ENCODE measurements at places on chromosomes 1 and 21.
A peak's percentile ranks its signal among the peaks of the same experiment; 100 is the strongest.

- no peak for DNase-seq
Measured at GRCh38 chr1:117335376-117336086, 31.7 kb upstream of the MAN1A2 start.

DNA sequence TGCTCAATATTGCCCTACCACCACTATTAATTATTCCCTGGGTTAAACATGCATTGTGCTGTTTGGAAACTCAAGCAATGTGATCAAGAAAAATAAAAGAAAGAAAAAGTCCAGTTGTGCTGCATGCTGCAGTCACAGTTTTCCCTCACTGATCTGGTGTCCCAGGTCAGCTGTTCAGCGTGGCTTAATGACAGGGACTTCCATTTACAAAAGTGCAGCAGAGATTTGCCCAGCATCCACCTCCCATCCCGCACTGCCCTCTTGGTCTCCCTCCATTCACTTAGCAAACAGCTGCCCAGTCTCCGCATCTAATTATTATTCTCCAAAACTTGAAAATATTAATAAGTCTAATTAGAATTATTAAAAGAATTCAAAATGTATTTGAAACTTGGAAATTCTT lies 2.0 kb upstream of the OR2T4 start:
- DNase-seq: no peak

DNA sequence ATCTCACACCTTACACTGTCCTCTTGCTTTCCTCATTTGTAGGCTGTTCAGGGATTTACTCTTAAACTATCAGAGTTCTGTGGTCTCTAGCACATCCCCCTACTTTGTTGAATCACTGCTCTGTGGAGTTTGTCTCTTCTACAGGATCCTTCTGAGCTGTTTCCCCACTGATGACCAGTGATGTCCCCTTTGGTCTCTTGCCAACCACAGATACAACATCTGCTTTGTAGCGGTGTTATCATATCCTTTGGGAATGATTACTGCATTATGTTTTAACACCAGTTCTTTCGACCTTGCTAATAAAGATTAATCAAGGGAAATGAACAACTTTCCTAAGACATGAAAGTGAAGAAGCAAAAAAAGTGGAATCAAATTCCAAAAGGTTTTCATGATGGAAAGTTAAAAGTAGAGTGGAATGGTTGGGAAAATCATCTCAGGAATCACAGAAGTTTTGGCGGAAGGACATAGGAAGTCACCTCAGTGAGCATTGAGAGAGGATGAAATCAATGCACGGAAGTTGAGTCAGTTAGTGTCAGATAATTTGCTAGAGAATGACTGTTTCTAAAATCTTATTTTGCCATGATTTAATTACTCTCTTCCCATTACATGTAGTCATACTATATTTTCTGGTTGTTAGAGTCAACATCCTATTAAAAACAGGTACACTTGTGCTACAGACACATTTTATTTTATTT lies 11.2 kb downstream of the OR10K2 start:
- no peak for DNase-seq

- DNase-seq: no peak
Measured at GRCh38 chr1:30447701-30448100, 275.7 kb downstream of the MATN1 start.

GRCh38 chr1:7749126-7749525 lies 22.0 kb upstream of the VAMP3 start:
- DNase-seq: no peak

DNA sequence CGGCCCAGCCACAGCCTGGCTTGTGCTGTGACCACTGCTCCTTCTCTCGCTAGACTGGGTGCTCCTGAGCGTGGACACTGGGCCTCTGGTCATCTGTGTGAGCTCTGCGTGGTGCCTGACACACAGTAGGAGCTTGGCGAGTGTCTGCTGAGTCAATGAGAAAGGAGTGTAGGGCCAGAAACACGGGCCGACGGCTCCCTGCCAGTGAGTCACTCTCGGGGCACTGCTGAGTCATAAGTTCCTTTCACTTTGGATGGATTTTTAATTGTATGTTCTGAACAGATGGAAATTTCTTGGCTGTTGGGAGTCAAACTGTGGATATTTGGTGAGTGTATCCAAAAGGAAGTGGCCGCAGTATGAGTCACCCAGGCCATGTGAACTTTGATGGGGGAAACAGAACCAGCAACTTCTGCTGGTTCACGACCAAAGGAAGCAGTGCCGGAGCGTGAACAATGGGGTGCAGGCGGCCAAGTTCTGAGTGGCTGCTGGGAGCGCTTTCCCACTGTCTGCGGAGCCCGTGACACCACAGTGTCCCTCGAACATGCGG lies 41.0 kb upstream of the COL18A1 start:
- peak; percentile 100 for DNase-seq

DNA sequence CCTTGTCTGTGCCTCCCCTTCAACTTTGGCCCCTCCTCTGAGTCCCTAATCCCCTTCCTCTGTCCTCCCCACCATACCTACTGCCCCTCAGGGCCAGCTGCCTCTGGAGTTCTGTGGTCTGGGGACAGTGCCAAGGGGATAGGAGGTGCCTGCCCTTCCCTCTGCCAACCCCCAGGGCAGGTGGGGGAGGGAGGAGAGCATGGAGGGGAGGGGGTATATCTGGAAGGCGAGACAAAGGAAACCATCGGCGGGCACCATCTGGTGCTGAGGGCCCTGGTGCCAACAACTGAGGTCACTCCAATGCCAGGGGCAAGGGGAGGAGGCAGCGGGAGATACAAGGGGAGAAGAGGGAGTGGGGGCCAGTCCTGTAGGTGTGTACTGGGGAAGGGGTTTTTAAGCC lies 9.6 kb downstream of the RAB25 start:
- DNase-seq: no peak

DNA sequence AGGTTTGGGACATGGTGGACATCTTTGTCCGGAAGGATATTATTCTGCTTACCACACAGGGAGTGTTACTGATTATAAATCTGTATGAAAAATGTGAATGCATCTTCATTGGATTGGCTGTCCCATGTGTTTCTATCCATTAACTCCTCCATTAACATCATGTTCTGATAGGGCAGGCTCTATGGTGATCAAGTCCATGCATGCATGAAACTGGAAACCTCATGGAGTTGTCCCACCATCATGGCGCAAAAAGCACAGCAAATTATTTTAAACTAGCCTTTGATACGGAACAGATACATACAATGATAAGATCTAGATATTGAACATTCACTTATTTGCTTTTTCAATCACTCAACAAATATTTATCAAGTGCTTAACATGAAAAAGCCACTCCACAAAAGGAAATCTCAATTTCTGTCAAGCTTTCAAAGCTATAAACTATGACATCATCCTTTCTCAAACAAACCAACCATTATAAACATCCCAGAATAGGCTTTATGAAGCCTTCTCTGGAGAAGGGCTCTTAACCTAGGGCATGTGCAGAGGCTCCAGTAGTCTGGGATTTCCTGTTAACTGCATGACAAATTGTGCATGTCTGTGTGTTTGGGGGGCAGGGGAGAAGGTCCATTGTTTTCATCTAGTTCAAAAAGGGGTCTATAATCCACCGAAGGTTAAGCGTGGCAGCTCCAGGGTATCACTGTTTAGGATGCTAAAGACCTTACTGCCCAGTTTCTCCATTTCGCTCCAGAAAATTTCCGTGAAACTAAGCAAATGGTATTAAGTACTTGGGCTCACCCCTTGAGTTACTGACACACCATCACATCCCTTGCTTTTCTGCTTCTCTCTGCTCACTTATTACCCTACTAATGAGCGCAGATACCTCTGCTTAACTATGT lies 46.1 kb downstream of the ADAMTS1 start:
- peak; percentile 56 for DNase-seq

GRCh38 chr1:177800400-177801088 lies 169.3 kb downstream of the SEC16B start:
- peak; percentile 63 for DNase-seq

DNA sequence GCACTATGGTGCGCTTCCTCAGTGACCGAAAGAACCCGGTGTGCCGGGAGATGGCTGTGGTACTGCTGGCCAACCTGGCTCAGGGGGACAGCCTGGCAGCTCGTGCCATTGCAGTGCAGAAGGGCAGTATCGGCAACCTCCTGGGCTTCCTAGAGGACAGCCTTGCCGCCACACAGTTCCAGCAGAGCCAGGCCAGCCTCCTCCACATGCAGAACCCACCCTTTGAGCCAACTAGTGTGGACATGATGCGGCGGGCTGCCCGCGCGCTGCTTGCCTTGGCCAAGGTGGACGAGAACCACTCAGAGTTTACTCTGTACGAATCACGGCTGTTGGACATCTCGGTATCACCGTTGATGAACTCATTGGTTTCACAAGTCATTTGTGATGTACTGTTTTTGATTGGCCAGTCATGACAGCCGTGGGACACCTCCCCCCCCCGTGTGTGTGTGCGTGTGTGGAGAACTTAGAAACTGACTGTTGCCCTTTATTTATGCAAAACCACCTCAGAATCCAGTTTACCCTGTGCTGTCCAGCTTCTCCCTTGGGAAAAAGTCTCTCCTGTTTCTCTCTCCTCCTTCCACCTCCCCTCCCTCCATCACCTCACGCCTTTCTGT lies 7.3 kb upstream of the PIGV start:
- DNase-seq: peak; percentile 31

DNA sequence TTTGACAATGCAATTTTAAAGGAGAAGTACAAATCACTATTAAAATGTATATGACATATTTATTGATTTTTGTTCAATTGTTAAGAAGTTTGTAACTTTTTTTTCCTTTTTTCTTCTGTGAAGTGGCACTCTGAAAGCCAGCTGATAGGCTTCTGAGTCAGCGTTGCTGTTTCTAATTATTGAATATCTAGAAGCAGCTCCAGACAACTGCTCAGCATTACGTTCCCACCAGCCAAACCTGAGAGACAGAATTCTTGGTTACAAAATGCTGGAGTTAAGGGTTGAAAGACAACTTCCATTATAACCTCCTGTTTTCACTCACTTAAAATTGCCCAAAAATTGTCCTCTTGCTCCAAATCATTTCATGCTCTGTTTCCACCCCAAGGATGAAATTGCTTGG lies 31.4 kb upstream of the LMX1A start:
- DNase-seq: peak; percentile 55

DNA sequence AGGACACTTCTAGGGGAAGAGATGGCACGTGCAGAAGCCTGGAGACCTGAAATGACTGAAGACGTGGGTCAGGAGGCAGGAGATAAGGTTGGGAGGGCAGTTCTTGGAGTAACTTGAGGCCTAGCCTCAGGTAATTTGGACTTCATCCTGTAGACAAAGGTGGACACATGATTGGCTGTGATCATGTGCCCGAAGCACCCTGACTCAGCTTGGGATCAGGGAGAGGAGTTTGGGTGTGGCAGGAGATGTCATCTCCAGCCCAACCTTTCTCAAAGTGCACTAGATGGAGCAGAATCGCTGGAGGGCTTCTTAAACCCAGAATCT lies 1.5 kb downstream of the SLC66A1 start:
- no peak for DNase-seq

- no peak for DNase-seq
Measured at GRCh38 chr21:34540206-34540605, 28.2 kb upstream of the KCNE1 start.

DNA sequence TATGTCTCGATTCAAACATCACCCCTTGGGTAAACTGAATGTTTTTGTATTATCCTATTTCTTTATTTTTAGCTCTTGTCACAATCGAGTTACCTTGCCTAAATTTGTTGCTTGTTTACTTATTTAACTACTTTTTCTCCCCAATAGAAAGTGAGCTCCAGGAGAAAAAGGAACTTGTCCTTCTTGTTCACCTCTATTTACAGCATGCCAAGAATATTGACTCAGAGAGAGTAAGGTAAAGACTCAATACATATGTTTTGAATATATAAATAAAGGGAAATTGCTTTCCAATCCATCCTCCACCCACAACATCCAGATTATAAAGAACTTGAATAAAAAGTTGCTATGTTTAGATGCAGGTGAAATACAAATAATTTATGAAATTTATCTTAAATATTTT lies 107.3 kb upstream of the PDC start:
- DNase-seq: no peak

DNA sequence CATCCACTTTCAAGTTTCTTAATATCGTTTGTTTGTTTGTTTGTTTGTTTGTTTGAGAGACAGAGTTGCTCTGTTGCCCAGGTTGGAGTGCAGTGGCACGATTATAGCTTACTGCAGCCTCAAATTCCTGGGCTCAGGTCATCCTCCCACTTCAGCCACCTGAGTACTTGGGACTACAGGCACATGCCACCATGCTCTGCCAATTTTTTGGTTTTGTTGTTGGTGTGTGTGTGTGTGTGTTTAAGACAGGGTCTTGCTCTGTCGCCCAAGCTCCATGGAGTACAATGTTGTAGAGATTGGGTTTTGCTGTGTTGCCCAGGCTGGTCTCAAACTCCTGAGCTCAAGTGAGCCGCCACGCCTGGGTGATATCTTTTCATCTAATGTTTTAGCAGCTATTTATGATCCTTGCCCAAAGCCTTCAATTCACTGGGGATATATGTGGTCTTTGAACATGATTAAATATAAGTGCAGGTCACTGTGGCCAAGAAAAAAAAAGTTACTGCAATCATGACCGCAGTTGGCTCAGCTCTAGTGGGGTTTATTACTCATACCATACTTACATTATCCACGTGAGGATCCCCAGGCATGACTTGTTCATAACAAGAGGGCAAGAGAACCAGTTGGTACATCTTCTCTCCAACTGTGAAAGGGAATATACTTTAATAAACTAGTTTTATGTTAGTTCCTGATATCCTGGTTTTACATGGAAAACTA lies 8.0 kb downstream of the RRP1B start:
- DNase-seq: peak; percentile 93

Measured in fibroblast of mammary gland (primary cell).